ENCODE measurements at places on chromosomes 7 and 10.

DNA sequence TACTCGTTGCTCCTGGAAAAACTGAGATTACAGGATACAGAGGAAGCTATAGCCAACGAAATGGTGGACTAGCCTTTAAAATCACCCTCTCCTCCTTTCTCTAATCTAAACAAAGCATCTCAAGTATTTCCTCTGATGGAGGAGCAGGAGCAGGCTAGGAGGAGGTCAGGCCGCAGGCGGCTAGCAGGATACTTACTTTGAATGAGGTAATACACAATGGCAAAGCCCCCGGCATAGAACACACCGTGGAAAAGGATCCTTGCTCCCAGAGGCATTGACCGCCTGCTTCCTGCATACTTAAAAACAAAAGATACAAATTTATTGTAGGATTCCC, 64.4 kb downstream of the STK17A start:
- no peak for DNase-seq

DNA sequence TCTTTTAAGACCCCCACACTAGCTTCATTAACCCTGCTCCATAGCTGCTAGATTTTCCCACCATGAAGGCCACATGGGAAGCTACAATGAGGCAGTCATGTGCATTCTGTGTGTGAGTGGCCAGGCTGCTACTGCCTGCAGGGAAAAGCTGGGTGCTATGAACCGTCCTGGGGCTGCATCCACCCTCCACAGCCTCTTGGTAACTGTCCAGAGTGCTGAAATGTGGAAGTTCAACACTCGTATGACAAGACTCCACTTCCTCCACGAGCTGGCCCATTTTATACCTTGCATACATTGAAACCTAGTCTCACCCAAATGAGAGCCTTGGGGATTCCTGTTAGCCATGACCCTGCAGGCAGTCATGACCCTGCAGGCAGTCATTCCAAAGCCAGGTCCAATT, 59.4 kb downstream of the CUZD1 start:
- no peak for DNase-seq

DNA sequence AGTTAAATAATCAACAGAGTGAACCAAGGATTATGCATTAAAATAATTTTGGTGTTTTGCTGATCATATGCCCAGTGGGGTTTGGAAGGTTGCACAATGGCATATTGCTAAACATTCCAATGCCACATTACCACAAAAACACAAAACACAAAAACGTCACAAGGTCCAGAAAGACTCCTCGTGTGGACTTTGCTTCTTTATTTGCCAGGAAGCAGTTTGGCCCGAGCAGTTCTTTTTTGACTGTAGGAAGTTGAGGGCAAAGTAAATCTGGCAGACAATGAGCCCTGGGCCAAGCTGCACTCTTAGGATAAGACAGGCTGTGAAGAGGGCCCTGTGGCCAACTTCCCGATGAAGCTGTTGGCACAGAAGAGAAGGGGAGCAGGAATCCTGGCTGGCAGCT, 39.2 kb upstream of the SLC35B4 start:
- peak; percentile 32 for DNase-seq

DNA sequence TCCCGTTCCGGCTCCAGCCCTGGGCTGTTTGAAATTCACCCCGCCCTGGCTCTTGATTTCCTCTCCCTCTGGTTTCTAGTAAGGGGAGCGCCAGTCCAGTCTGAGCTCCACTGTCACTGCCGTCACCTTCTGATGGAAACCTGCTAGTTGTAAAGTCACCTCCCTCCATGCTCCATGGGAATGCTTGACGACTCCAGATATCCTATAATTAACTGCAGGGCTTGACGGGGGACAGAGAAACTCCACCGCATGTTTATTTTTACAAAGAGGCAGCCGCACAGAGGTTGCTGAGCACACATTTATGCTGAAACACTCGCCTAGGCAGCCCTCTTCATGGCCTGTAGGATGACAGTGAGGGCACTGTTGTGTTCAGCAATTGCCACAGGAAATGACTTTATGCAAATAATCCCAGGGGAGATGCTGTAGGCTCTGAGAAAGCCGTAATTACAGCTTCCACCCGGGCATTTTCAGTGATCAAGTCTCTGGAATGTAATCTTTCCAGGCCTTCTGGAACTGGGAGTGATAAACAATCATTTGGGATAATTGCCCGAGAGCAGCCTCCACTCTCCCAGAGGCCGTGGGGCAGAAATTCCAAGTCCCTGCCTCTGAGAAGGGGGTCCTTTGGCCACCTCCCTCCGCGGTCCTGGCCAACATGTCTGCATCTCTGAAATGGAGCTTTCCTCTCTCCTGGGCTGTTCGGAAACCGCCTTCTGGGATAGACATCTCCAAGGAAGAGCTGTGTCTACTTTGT, 300.5 kb downstream of the KLF6 start:
- DNase-seq: no peak

DNA sequence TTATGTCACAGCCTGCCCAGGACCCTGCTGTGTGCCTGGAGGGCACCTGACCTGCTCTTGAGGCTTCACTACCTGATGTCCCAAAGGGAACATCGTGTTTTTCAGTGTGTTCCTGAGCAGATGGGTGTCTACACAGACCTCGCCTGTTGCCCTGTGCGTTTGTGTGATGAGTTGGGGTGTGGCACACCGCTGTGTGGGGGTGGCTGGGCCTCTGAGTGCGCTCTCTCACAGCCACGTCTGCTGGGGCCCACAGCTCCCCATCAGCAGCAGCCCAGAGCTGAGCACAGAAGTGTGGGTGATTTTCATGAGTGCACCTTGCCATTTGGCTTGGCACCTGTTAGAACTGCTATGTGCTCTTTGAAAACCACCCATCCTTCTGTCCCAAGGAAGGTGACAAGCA, 121.5 kb downstream of the NKX6-2 start:
- DNase-seq: no peak

DNA sequence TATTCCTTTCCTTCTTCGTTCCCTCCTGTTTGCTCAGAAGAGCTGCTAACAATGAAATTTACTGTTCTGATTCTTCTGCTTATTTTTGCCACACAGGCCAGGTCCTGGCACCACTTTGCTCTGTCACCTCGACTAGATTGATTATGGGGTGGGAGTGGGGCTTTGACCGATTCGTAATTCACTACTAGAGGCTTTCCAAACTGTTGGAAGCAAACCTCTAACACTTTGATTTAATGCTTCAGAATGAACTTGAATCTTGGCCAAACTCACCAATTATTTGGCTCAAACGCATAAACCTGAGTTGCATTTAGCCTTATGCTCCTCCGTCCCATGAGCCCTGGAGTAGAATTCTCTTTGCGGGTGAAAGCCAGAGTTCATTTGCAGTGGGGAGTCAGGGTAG, 476.2 kb upstream of the FZD8 start:
- DNase-seq: no peak

DNA sequence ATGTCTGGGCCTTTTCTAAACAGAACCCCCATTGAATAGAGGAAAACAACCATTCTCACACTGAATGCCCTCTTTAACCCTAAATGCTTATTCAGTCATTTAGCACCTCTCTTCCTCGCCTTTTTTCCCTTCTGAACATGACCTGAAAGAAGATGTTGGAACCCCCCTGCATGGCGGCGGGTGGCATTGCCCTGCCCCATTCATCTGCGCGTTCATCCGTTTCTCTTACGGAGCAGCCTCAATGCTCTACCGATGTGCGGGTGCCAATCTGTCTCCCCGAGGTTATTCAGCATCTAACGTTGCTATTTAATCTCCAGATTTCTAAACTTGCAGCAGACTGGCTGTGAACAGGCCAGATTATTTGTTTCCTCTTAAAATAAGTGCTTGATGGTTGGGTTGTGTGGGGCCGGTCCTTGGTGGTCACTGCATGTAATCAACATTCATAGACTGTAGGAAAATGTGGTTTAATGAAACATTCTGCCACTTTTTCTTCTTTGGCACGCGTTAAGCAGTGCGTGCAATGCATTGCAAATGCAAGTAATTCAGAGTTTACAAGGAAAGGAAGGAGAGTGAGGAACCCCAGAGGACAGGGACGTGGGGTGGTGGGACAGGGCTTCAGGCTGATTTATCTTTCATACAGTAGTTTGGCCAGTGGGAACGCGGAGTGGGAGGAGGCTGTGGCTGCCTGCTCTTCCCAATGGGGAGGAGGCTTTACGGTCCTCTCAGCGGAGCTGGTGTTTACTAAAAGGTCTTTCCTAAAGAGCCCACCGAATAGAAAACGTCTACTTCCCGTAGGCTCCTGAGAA, 286.7 kb downstream of the DPP6 start:
- DNase-seq: no peak

- no peak for DNase-seq
Observed at GRCh38 chr7:5139998-5140397, 50.0 kb upstream of the WIPI2 start.

GRCh38 chr7:39402034-39402433, 164.2 kb upstream of the YAE1 start:
- no peak for DNase-seq

Measured in left ventricle myocardium inferior (tissue), 1 donor.